ENCODE measurements at places on chromosomes 6 and 20. TPM values are rescaled to one million over a fixed set of nuclear protein-coding genes. Genes with fewer than 3 reads are reported as not detected.

DNA sequence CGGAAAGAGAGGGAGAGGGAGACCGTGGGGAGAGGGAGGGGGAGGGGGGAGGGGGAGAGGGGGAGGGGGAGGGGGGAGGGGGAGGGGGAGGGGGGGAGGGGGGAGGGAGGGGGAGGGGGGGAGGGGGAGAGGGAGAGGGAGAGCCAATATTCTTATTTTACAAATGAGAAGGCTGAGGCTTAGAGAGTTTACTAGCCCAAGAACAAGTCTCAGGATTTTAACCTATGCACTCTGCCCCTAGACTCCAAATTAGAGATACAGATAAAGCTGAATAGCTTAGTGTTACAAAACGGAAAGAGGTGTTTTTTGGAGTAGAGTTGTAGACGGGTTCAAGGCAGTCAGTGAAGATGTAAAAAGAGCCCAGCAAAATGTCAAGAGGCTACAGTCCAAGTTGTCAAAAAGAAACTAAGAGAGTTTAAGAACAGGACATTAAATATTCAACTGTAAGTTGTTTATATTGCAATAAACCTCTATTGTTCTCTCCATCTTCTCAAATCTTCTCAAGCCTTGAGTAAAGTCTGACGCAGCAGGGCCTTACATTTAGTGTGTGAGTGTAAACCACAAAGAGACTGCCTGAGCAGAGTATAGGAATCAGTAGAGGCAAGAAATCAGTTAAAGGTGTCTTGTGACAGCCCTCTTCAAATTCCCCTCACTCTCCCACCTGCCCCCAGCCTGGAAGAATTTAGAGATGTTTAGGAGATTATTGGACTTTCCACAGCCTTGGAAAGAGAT, 34.9 kb upstream of the AKIRIN2 start:
- DNase-seq, result no peak

DNA sequence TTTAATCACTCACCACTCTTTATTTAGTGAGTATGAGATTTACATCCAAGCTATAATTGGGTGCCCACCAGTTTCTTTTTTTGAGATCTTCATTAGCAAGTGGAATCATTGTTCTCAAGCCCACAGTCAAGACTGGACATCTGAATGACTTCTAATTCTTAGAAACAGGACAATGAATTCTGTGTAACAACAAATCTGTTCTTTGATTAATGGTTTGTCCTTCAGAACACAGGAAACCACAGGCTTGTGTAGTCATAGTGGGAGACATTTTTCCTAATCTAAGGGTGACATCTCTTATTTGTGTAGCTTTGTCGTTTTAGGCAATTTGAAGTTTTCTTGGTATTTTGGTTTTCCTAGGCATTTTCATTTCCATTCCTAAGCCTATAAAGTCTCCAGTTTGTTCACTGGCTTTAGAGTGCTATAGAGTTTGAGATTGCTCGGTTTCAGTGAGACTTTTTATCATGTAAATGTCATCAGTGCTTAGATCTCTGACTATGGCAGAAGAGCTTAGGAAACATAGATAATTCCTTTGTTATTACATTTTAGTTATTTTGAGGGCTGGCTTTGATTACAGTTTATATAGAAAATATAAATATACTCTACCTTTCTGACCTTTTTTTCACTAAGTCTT, 903.9 kb upstream of the MAP3K7 start:
- no peak for DNase-seq

DNA sequence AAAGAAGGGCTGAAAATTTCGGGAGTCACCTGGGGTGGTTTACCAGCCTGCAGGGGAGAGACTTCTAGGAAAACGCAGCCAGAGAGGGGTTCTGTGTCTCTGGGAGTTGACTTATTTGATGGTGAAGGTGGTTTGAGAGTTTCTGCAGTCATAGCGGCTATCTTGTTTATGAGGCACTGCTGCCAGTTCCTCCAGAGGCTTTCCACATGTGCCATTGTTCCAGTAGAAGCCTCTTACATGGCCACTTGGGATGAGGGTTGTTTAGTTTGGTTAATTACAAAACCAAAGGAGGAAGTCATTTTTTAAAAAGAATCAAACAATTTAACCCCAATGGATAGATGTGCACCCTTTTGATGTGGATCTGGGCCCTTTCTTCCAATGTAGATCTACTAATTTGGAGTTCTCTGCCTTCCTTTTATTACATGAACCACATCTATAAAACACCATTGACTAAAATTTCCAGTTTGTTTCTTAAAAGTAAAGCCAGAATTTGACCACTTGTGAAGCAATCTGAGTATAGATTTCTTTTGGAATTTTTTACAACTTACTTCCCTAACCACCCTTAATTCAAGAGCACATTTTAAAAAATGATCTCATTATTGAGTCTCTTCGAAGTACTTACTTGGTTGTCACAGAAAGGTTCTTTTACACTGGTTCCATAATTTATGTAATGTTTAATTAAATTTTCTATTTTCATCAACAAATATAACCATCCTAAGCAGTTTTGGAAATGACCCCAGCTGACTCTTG, 97.6 kb downstream of the TCP11 start:
- no peak for DNase-seq

DNA sequence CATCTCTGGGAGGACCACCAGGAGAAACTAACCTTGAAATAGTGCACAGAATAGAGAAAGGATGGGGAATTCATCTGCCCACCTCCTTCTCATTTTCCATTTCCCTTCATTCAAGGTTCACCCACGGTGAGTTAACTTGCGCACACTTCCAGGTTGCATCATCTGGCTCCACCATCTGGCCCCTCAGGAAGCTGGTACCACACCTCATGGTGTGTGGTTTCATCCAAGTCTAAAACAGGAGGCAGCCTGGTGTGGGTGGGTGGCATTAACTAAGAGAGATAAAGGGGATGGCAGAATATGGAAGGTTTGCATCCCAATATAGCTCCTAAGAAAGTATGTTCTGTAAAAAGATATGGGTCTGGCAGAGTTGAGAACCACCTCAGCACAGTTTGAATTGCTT, 3.8 kb downstream of the ZNF334 start:
- DNase-seq, result no peak

- no peak for DNase-seq
Observed at GRCh38 chr20:2122936-2123335, 21.3 kb downstream of the STK35 start.

DNA sequence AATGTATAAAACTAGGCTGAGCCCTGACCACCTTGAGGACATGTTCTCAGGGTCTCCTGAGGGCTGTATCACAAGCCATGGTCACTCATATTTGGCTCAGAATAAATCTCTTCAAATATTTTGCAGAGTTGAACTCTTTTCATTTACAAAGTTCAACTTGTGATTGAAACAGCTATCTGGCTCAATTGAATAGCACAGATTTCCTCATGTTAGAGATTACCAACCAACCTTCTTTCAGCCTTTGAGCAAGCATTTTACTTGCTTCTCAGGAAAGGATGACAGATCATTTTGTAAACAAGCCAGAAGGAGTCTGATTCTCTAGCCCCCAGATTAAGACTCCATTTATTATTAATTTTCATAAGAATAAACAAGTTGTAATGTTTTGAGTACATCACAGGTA, 111.0 kb upstream of the DOK5 start:
- DNase-seq, result no peak

- DNase-seq, result no peak
Observed at GRCh38 chr20:15485519-15485918, 1087.7 kb downstream of the KIF16B start.

- no peak for DNase-seq
Observed at GRCh38 chr6:26197636-26197932, 110.4 kb downstream of the HFE start.

GRCh38 chr20:62676976-62677375, 31.7 kb upstream of the NTSR1 start:
- DNase-seq, result no peak

GRCh38 chr6:44475417-44475778, 87.9 kb downstream of the CDC5L start:
- DNase-seq, result no peak

- DNase-seq, result peak; percentile 82
Observed at GRCh38 chr6:166106076-166106686, 61.5 kb downstream of the TBXT start.

DNA sequence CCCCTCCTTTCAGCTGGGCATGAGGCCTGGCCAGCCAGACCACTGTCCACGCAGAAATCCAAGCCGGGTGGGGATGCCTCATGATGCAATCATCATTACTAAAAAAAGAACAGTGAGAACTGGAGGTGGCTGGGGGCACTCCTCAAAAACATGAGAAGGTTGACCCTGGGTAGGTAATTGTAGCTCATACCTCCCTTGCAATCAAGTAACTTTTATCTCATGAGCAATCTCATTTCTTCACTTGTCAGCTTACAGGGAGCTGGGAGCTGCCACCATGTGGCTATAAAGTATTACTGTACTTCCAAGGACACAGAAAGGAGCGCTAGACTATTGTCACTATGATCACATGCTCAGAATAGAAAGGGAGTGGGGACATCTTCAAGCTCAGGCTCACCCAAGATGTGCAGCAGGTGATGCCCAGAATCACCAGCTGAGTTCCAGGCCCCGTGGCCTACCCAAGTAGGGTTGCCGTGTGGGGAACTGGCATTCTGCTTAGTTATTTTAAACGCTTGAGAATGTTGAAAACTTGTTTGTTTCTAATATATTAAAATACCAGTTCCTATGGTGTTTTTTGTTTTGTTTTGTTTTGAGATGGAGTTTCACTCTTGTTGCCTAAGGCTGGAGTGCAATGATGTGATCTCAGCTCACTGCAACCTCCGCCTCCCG, 3.0 kb upstream of the CDH26 start:
- no peak for DNase-seq

DNA sequence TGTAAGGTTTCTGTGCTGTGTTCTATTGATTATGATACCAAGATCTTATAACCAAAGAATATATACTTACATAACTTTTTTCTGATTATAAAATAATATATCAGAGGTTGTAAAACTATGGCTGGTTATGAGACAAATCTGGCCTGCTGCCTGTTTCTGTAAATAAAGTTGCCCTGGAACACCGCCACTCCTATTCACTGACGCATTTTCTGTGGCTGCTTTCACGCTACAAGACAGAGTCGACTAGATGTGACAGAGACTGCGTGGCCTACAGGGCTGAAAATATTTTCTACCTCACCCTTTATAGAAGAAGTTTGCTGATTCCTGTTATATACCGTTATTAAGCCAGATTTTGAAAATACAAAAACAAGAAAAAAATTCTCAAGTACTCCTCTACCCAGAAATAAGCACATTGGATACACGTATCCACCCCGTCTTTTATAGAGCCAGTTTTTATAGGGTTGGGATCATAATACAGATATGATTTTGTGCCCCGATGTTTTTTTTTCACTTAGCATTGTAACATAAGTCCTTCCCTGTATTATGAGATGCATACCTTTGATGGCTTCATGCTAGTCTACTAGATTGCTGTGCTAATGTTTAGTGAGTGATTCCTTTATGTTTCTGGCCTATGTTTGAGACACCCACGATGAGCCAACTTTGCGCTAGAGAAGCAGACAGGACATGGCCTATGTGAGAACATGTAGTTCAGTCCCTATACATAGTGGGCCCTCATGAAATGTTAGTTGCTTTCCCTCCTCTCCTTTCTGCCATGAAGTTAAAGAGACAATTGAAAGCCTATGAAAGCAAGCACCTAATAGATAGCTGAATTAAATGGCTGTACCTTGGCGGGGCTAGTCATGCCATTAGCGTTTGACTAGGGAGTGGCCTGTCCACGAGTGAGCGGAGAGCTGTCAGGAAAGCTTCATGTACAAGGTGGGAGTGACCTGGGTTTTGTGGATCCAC, 98.1 kb upstream of the KCNK16 start:
- no peak for DNase-seq

GRCh38 chr20:18801516-18801915, 12.1 kb upstream of the SCP2D1 start:
- DNase-seq, result no peak

- DNase-seq, result no peak
Observed at GRCh38 chr20:46316984-46317684, 8.8 kb upstream of the CDH22 start.

GRCh38 chr6:17831135-17831534, 124.4 kb upstream of the NUP153 start:
- DNase-seq, result no peak

DNA sequence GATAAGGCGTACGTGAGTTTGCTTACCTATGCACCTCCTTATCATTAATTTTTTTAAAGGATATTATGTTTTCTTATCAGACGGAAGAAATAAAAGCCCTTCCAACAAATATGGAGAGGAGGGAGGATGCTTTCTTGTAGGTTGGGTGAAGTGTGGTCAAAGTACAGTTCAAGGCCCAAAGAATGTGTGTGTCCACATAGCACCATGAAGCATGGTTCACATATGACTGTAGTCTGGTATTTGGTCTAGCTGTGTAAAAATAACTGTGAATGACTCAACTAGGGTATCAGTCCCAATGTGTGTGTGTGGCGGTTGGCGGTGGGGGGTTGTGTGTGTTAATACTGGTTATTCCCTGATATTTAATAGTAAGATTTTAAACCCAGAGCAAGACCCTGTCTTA, 212.7 kb downstream of the TMEM242 start:
- no peak for DNase-seq

DNA sequence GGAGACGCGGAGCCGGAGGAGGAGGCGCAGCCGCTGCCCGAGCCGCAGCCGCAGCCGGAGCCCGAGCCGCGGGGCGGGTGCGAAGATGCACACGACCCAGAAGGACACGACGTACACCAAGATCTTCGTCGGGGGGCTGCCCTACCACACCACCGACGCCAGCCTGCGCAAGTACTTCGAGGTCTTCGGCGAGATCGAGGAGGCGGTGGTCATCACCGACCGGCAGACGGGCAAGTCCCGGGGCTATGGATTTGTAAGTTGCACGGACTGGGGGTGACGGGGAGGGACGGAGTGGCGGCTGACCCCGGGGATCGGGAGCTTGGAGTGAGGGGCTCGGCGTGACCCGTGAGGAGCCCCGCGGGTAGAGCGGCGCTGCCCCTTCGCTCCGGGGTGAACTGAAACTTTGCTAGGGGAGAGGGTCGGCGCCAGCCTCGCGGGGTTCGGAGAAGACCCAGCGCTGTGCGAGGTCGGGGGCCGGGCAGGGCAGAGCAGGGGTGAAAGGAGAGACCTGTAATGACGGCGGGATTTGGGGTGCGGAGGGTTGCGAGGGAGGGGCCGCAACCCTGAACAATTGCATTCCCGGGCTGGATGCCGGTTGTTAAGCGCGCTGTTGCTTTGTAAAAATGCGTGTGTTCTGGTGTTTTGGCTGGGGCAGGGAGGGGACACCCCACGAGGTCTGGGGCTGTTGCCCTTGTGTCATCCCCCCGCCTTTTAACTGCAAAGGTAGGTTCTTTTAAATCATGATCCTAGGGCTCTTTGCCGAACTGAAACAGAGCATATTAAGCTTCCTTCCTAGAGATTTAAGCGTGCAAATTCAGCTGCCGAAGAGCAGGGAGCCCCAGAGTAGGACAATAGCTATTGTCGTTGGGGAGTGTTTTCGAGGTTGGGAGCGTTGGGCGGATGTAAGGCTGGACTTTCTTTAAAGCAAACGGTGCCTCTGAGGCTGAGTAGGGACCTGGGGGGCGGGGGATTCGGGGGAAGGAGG, 628 bp downstream of the RBM24 start:
- DNase-seq, result no peak

GRM1 gene
- total RNA-seq, result 2.2 TPM

EYA2 gene
- total RNA-seq, result 0.65 TPM

KLC4 gene
- 30.6 TPM for total RNA-seq

GABRR1 gene
- total RNA-seq, result not detected

GHRH gene
- 0.97 TPM for total RNA-seq

TBX18 gene
- 5.5 TPM for total RNA-seq

TFAP2D gene
- total RNA-seq, result not detected

PRND gene
- not detected for total RNA-seq

RMND1 gene
- 15.5 TPM for total RNA-seq

SOX4 gene
- total RNA-seq, result 6.2 TPM

NKAIN4 gene
- not detected for total RNA-seq

RIN2 gene
- 52.4 TPM for total RNA-seq
